ENCODE measurements at places on chromosomes 11 and 22. TPM values are rescaled to one million over a fixed set of nuclear protein-coding genes. Genes with fewer than 3 reads are reported as not detected.

POU2AF3 gene
- total RNA-seq, result 0.73 TPM

IFITM10 gene
- 1.3 TPM for total RNA-seq

HSPA8 gene
- total RNA-seq, result 1,681 TPM

OR51G1 gene
- not detected for total RNA-seq

MMP1 gene
- total RNA-seq, result 0.84 TPM

GTPBP1 gene
- 10.7 TPM for total RNA-seq

STK33 gene
- total RNA-seq, result 4.4 TPM

MYOD1 gene
- total RNA-seq, result not detected

PGA3 gene
- total RNA-seq, result not detected

TEX54 gene
- total RNA-seq, result not detected

OAF gene
- total RNA-seq, result 13.3 TPM

SPINDOC gene
- 35.4 TPM for total RNA-seq

CRYBA4 gene
- not detected for total RNA-seq

ANKK1 gene
- total RNA-seq, result not detected

BCL2L13 gene
- 36.4 TPM for total RNA-seq

MRPL40 gene
- 50.4 TPM for total RNA-seq

OVOL1 gene
- total RNA-seq, result not detected

HOATZ gene
- total RNA-seq, result not detected

MFRP gene
- not detected for total RNA-seq

NDUFS3 gene
- total RNA-seq, result 130 TPM

OR5A1 gene
- total RNA-seq, result not detected

ARHGAP32 gene
- total RNA-seq, result 4.5 TPM

WNT7B gene
- total RNA-seq, result 87.1 TPM

RNF214 gene
- 9.2 TPM for total RNA-seq

LDHAL6A gene
- not detected for total RNA-seq

ADORA2A gene
- total RNA-seq, result 0.91 TPM

KCNE3 gene
- not detected for total RNA-seq

SCGB1C1 gene
- total RNA-seq, result not detected

PGA5 gene
- not detected for total RNA-seq

TNNT3 gene
- not detected for total RNA-seq

KCNJ5 gene
- total RNA-seq, result 0.02 TPM

OR6A2 gene
- not detected for total RNA-seq

PATE4 gene
- not detected for total RNA-seq

LMO2 gene
- 0.22 TPM for total RNA-seq

RPS3 gene
- total RNA-seq, result 3,534 TPM

ZDHHC13 gene
- total RNA-seq, result 17.1 TPM
